ENCODE measurements at places on chromosomes 5 and 9.

- no peak for DNase-seq
These were observed 10.1 kb downstream of the NPR2 start for GRCh38 chr9:35801328-35802128.

- DNase-seq, result no peak
These were observed 70.3 kb downstream of the COL27A1 start for GRCh38 chr9:114225561-114226212.

DNA sequence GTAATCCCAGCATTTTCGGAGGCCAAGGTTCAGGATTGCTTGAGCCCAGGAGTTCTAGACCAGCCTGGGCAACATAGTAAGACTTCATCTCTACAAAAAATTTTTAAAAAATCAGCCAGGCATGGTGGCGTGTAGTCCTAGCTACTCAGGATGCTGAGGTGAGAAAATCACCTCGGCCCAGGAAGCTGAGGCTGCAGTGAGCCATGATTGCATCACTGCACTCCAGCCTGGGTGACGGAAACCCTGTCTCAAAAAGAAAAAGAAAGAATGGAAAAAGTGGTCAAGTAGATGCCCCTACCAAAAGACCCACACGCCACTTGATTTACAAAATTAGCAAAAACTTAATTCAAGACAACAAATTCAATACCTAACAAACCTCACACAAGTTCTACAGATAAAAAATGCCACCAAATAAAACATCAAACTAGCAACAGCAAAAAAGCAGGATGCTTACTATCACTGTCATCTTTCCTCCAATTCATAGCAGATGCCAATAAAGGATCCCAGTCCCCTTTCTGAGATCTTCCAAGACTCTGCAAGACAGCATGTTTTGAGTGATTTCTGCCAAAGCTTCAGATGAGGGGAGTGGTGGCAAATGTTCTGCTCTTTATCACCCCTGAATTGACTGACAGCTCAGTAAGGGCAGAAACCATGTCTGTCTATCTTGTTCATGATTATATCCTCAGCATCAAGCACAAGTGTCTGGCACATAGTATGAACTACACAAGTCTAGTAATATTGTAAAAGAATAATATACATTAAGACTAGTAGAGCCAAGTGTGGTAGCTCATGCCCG, 34.2 kb upstream of the TESK1 start:
- no peak for DNase-seq

DNA sequence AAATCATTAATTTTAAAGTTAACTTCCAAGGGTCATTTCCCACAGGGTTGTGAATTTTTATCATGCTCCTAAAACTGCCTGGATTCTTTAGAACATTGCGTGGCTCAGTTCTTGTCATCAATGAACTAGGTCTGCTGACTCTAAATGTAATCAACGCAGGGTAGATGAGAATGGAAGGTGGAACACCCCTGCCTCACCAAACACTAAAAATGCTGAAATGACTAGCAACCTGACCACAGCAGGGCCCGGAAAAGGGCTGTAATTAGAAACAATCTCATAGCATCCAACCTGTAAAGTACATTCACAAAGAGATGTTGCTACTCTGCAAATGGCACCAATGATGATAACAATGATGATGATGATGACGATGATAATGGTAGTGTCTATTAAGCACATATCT, 356.9 kb downstream of the DEPDC1B start:
- no peak for DNase-seq

DNA sequence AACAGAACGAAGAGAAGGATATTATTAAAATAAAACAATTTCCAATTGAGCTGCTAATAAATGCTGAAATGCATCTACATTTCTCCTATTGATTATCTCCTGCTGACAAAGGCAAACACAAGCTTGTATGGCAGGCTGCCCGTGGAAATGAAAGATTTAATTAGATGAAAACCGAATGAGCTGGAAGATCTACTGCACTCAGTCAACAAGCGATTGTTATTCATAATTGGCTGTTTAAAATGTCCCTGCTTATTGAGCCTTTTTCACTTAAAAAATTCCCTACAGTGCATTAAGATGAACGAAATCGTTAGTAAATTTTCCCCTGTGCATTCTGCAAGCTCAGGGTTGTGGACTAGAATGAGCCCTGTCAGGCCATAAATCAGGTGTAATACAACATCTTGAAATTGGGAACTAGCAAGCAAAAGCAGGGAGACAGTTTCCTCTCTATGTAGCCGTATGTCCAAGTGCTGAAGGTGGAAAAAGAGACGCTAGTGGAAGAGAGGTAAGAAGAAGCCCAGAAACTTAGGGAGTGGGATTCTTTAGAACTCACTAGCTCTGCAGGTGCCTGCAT, 28.5 kb upstream of the KIF4B start:
- DNase-seq, result no peak

All from HuH-7 (cell line).